ENCODE measurements at places on chromosomes 1 and 21.

DNA sequence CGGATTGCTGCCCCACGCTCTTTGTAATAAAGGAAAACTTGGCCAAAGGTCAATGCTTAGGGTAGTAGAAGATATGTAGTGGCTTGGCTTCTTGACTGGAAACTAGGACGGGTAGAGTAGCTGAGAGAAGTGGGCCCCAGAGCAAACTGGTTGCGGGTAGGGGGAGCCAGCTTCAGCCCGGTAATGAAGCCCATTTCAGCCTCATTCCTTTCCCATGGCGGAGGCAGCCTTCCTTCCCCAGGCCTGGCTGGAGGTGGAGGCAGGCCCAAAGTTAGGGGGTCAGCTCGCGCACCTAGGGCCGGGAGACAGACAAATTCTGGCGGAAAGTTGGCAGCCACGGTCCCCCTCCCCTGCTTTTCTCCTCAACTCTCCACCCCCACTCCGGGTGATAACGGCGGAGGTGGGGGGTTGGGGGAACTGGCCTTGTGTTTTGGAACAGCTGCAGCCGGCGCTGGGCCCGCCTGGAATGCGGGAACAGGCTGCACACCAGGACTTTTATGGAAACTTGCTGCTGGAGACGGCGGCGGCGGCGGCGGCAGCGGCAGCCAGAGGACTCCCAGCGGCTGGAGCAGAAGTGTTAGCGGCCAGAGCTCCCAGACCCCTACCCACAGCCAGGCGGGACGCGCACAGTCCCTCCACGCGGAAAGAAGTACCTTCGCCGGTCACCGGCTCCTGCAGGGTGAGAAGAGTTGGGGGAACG, at the start of gene NEXN:
TSS of gene NEXN (plus strand) at position 544 of the 700 bp plus-strand sequence. CDS start 27,483 bp downstream, outside the sequence.
- DNase-seq = no peak

GRCh38 chr1:119250299-119250698, 109.8 kb upstream of the WARS2 start:
- no peak for DNase-seq

DNA sequence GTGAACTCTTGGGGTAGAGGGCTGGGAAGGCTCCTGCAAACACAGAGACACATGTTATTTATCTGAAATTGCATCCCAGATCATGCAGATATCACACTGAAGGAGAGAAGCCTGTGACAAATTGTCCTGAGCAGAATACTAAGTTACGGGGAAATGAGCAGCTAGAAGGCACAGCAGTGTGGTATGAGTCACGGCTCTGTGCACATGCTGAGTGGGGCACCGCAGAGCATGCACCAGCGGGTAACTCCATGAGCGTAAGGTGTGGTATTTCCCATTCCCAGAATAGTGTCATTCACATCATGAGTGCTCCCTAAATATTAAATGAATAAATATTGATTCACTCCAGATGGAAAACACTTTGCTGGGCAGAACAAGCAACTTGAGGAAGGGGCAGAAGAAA, 21.3 kb upstream of the FCRL2 start:
- no peak for DNase-seq

GRCh38 chr1:77081834-77082233, 137.4 kb downstream of the PIGK start:
- no peak for DNase-seq

DNA sequence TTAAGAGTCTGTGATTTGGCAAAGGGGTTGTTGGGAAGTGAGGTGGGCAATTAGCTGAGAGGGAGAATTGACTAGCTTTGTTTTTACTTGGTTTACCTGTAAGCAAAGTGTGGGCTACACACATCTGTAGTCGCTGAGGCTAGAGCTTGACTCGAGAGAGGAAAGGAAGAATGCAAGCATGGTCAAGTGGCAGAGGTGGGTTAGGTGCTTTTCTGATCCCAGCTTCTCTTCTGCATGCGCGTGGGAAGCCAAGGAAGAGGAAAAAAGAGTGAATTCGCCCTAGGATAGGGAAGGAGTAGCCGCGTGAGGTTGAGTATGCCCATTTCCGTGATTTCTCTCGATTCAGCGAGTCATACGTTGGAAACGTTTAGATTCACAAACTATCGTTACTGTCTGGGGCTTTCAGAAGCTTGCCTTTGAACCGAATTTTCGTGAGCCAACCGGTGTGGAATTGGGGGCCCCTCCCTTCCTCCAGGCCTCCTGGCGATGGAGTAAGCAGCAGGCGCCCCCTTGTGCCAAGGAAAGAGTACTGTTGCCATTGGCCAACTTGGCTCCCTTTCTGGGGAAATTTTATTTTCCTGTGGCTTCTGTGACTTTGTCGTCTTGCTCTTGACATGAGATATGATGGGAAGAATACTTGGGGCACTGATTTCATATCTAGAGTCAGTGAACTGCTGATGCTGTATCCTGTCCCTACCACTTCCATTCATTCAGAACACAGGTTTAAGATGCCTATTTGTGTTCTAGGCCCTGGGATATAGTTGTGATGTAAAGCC, 1.3 kb downstream of the PIGV start:
- DNase-seq = peak; percentile 91

GRCh38 chr1:209657918-209658317, 5.7 kb upstream of the LAMB3 start:
- no peak for DNase-seq

DNA sequence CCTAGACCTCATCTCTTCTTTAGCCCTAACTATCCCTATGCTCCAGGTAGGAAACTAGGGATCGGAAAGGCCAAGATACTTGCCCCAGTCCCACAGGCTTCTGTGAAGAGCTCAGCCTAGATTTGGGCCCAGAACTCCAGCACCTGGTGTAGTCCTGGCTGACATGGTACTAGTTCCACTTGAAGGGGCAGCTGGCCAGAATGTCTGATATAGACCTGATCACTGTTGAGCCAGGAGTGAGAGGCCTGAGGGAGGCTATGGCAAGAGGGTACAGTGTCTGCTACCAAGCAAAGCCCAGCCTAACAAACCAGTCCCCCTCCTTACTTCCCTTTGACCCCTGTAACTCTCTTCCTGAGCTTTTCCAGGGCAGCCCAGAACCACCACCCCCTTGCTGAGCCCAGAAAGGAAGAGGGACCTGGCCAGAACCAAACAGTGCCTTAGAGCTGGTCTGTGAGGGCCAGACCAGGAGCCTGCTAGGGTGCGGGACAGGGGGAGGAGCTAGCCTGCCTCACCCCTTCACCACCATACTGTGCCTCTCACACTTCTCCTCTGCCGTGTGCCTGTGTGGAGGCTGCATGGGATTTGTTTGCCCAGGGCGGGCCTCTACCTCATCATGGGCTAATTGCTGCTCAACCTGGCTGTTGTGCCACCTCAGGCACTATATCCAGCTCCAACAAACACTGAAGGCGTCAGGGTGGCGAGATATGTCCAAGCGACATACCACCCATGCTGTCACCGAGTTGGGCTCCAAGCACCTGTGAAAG, 10.9 kb downstream of the POMGNT1 start:
- DNase-seq = no peak

All from hematopoietic multipotent progenitor cell treated with erythropoietin and hydrocortisone succinate and interleukin-3 and kit ligand, for 15 days (in vitro differentiated cells).